NCI-H774 (cell line): ENCODE measurements at places on chromosomes 2 and 18.

DNA sequence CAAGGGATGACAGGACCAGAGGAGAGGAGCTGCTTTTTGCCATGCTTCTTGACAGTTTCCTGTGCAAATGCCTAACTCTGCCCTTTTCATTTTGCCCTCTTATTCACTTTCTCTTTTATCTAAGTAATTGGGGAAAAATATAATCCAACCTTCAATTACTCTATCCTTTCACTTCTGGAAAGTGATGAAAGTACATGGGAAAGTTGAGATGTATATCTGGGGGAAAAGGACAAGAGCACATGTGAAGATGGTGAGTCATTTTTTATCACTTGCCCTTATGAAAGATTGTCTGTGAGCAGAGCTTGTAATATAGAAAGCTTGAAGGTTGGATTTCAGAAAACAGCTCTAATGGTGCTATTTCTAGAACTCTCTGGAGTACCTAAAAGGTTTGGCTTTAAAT is 1070.7 kb downstream of the CNTNAP5 start:
- no peak for DNase-seq

DNA sequence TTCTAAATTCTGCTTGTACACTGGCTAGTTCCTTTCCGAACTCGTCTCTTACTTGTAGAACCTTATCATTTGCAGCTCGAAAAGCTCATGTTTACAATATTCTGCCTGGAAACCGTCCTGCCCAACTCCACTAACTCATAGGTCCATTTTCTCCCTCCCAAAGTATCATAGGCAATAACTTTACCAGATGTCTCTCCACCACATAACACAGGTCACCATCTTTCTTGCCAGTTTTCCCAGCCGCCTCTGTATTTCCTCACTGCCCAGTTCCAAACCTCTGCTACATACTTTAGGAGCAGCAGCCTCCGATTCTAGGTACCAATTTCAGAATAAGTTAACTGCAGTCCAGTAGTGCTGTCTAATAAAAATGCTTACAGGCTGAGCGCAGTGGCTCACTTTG is 259.5 kb downstream of the GLI2 start:
- DNase-seq: no peak

- no peak for DNase-seq
These were observed 56.4 kb downstream of the ALK start for GRCh38 chr2:29864988-29865387.

DNA sequence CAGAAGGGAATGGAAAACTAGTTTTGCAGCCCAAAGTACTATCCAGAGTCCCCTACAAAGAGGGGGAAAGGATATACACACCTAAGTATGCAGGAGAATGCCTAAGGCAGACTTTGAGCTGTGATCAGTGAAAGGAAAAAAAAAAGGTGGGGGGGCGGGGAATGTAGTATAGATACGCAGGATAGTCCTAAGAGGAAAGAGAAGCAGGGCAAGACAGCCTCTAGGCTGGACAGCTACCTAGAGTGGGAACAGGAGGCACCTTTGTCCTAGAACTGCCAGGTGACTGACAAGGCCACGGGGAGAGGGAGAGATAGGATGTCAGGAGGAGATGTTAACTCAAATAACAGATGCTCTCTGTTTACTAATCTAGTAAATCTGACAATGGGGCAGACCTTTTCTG is 6.0 kb downstream of the REEP1 start:
- no peak for DNase-seq

GRCh38 chr2:178859730-178860129 is 52.5 kb upstream of the TTN start:
- no peak for DNase-seq

GRCh38 chr2:222669353-222669752 is 2.1 kb upstream of the MOGAT1 start:
- DNase-seq: no peak

GRCh38 chr2:203326356-203326755 is 1.8 kb upstream of the ABI2 start:
- no peak for DNase-seq

- DNase-seq: no peak
These were observed 5.6 kb downstream of the RPL31 start for GRCh38 chr2:101007415-101008345.

DNA sequence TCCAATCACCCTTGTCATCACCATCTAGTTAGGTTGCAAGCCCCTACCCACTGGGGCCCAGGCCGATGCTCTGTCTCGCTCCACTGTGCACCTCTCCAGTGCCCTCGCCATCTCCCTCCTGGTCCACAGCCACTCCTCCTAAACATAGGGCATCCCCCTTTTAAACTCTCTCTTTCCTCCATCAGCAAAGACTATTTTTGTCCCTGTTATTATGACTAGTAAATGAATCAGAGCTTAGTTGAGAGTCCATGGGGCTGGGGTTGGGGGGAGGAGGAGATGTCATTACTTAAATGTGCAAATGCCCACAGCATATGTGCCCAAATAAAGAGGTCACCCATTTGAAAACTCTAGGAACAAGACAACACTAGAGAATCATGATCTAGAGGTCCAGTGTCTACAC is 167.4 kb downstream of the TRABD2A start:
- no peak for DNase-seq

DNA sequence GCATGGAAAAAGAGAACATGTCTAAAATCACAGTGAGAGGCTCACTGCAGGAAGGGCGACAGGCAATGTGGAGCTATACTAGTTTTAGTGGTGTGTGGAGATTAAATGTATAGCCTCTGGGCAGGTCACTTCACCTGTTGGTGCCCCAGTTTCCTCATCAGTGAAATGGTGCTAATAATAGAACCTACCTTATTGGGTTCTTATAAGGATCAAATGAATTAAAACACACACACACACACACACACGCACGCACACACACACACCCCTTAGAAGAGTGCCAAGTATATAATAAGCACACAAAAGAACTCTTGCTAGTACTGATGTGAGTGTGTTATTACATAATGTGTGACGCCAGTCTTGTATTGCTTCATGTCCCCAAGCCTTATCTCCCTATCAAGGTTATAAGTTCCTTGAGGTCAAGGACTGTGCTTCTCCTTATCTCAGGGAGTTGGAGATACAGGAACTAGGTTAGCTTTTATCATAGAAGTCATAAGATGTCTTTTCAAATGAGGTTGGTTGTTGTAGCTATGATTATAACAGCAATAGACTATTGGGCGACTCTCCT is 98.0 kb upstream of the CXCR4 start:
- no peak for DNase-seq

DNA sequence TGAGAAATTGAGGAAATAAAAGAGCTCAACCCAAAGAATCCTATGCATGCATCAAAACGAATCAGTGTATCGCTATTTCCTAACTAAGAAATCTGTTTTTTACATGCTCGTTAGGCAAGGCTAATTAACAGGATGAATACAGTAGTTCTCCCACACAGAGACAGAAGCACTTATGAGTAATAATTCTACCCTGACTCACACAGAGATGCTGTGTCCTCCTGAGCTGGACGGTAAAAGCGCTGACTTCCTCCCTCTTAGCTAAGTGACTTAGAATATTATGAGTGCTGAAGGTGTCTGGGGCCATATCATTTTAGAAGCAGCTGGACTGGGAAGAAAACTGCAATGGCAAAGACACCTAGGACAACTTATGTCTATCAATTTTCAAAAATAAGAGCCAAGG is 18.5 kb downstream of the PLEKHM3 start:
- no peak for DNase-seq

DNA sequence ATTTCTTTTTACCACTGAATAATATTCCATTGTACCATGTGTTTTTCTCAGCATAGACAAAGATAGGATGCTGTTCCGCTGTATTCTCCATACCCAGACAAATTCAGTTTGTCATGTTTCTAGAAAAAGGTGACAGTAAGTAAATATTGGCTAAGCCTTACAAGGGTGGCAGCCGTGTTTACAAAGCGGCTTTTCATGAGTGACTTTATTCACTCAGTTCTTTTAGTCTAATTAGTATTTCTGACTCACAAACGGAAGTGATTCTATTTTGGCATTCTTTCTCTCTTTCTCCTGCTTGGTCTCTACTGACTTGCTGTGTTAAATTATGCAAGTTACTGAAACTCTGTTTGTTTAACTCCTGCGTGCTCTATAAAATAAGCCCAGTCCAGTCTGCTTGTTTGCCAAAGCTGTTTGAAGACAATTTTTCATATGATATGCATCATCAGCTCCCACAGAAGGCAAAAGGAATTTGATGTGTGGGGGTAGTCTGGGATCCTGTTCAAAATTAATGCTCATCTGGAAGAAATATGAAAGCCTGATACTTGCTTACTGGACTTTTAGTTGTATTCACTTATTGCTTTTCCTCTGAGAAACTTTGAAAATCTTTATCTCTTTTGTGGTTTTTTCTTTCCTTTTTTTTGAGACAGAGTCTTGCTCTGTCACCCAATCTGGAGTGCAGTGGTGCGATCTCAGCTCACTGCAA is 2.3 kb upstream of the PLEKHH2 start:
- peak; percentile 89 for DNase-seq

DNA sequence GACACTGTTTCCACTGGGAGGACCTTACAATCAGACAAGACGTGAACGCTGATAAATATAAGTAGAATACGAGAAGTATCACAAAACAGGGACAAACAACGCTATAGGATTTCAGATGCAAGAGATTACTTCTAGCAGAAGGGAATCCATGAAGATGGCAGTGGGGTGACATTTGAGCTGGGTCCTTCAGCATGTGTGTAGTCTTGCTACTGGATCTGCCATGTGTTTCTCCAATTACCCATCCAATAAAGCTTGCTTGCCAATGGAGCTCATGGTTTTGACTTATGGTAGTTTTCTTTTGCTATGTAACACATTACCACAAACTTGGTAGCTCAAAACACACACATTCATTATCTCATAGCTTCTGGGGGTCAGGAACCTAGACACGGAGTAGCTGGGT is 32.8 kb upstream of the LGALSL start:
- DNase-seq: no peak

DNA sequence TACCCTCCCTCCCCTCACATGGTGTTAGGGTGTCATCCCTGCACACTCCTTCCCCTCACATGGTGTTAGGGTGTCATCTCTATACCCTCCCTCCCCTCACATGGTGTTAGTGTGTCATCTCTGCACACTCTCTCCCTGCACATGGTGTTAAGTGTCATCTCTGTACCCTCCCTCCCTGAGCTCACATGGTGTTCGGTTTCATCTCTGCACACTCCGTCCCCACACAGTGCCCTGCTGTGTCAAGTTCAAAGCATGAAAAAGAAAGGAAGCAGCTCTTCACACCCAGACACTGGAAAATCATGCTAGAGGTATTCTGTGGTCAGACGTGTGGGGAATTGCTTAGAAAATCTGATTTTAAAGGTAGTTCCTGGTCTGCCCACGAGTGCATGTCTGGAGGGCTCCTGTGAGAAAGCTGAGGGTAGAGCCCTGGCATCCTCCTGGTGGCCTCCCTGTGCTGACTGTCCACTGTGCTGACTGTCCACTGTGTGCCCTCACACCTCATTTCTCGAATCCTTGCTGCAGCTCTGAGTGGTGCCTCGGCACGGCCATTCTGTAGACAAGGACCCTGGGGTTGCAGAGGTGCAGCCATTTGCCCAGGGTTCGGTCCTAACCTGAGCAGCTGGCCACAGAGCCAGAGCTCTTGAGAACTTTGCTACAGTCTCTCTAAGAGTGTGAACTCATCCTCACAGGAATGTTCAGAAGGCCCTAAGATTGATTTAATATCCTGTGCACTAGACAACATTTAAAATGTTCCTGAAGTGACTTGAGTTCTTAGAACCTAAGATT is 69.1 kb upstream of the NFATC1 start:
- no peak for DNase-seq

GRCh38 chr2:189337656-189338055 is 103.6 kb upstream of the WDR75 start:
- no peak for DNase-seq

GRCh38 chr18:3008541-3008940 is 4.4 kb downstream of the LPIN2 start:
- DNase-seq: no peak

DNA sequence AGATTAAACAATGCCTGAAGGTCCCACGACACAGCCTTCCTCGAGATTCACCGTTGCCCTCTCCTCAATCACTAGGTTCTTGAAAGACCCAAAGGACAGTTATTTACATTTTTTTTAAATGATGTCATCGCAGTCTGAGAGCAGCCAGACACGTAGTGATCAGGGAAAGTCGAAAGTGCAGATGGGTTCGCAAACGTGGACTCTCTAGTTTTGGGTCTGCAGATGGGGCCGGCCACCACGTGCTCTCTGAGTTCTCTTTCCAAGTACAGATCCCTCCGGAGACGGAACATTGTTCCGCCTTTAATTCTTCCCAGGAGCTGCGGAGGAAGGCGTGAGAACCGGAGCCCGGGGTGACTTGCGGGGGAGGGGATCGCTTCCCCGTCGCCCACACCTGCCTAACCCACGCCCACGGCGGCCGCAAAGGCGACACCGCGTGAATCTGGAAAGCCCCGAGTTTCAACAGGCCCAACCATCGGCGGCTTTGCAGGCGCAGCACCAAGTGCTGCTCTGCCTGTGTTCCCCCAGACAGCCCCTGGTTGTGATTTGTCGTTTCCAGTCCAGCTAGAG is 54.3 kb downstream of the PKDCC start:
- DNase-seq: no peak

DNA sequence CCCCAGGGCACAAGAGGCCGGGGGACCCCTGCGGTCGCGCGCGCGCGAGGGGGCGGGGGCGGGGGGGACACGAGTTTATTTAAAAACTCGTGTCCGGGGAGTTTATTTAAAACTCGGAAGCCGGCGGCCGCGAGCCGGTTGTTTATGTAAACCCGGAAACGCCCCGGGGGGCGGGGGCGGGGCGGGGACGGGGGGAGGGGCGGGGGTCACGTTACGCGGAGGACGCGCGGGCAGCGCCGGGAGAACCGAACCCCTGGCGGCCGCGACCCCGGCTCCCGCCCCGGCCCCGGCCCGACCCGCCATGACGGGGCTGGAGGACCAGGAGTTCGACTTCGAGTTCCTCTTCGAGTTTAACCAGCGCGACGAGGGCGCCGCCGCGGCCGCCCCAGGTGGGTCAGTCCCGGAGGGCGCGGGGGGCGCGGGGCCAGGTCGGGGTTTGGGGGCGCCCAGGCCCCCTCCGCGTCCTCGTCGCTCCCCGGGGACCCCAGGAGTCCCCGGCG is 4.4 kb downstream of the NFATC1 start:
- DNase-seq: peak; percentile 21

- DNase-seq: no peak
These were observed 39.1 kb upstream of the MAP4K4 start for GRCh38 chr2:101658387-101658786.

- DNase-seq: no peak
These were observed 41.0 kb downstream of the TMEM87B start for GRCh38 chr2:112096098-112096497.

DNA sequence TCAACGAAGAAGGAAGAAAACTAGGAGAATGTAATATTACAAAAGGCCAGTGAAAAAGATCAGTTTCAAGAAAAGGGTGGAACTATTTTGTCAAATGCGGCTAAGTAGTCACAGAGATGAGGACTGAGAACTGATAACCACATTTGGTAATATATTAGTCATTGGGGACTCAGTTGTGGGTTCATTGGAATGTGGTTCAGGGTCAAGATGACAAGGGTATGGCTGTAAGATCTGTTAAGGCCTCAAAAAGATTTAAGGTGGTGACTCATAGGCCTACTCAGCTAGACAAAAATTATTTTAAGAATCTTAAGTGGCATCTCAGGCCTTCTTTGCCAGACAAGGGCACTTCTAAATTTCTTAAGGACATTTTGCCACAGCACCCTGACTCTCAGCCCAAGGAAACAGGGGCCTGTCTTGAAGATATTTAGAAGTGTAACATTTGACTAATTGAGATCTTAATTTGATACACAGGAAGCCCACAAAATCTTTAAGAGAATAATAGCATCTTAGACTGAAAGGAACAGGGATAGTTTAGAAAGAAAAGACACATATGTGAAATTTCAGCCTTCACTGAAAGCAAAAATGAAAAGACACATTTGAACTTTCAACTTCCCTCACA is 81.3 kb downstream of the STRADB start:
- no peak for DNase-seq

GRCh38 chr2:86038291-86039081 is 67.2 kb downstream of the POLR1A start:
- DNase-seq: no peak
